ENCODE measurements at places on chromosomes 2 and 18.

GRCh38 chr2:130884503-130884902 lies 47.8 kb downstream of the ARHGEF4 start:
- DNase-seq = no peak

- no peak for DNase-seq
These were observed 51.6 kb upstream of the ACTR3 start for GRCh38 chr2:113838277-113838676.

DNA sequence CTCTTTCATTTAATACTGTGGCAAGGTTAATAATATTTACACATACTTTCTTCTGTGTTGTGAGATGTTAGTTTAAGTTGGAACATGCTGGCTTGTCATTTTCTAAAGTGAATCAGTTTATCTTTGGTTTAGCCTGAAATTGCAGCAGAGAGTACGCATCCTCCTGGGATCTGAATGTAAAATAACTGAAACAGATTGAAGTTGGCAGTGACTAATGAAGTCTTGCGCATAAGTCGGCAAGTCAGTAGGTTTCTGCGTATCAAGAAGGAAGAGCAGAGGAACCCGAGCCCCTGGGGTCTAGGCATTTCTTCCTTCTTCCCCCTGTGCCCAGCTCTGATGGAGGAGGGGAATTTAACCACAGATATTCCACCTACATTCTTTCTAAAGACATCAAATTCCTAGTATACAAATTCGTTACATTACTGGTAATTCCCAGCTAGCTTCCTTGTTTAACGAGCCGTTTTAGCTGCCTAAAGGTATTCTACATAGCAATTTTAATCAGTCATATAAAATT lies 392.1 kb upstream of the RAB12 start:
- DNase-seq = no peak

- no peak for DNase-seq
These were observed 73.9 kb downstream of the PIAS2 start for GRCh38 chr18:46843372-46843771.

DNA sequence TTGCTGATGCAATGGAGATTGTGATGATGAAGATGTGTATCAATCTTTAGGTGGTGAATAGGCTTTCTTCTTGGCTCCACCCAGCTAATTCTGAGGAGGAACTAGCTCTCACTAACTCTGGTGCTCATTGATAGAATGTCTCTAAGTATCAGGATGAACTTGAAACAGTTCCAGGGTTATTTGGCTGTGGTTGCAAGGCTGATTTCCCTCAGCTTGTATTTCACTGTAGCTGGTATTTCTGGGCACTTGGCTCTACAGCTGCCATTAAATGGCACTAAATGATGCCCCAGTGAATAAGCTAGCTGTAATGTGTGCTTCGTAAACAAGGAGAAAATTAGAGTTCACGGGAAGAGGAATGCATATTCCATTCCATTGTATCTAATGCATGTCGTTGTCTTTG lies 241.2 kb downstream of the RPIA start:
- DNase-seq = no peak

DNA sequence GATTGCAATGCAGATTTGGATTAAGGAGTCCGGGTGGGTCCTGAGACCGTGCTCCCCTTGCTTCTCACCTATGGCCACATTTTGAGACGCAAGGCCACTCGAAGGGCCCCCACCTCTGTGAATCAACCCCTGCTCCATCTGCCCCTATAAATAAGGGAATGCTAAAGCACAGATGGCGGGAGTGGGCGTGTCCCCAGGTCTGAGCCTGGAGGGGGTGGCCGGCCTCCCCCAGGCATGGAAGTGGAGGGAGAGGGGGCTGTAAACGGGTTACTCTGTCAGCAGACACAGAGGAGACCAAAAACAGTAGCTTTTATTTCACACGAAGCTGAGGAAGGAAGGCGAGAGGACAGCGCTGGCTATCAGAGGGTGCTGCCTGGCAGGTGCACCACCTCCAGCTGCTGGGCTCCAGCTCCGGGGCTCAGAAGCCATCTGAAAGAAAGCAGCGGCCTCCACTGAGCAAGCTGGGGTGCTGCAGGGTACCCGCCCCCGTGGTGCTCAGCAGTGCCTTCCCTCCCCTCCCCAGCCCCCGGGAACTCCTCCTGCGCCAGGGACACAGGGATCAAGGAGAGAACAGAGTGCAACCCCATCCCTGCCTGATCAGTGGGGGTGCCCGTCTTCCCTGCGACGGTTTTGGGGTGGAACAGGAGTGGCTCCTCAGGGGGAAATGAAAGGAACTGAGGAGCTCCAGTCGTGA lies 56.7 kb upstream of the RAB6C start:
- no peak for DNase-seq

DNA sequence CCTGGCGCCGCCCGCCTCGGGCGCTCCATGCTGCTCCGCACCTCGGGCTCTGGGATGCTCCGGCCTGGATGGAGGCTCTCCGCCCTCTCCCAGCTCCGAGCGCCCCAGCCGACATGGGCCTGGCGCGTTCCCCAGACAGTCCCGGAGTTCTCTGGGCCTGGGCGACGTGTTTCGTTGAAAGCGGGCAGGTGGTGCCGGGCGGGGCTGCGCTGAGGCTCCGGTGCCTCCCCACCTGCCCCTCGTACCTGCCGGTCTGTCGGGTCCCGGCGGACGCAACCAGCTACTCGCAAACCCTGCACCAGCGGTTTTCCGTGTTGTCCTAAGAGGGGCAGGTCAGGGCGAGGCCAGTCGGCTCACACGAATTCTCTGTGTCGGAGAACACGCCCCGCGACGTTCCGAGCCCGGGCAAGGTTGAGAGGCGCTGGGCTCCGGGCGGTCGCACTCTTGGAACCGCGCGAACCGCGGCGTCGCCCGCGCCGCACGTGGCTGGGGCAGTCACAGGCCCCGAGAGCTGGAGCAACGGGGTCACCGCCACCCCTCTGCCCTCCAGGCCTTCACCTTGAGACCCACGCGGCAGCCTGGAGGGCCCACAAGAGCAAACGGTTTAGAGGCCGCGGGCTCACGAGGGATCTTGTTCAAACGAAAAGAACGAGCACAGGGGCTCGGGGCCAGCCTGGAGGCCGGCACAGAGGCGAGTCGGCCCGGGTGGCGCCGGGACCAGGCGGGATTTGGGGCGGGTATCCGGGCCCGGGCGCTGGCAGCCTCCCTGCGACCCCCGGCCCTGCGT lies 4.2 kb upstream of the SIX2 start:
- DNase-seq = no peak

- DNase-seq = no peak
These were observed 11.2 kb downstream of the ANKAR start for GRCh38 chr2:189685540-189686229.

GRCh38 chr2:70498054-70498453 lies 55.6 kb downstream of the TGFA start:
- DNase-seq = no peak

DNA sequence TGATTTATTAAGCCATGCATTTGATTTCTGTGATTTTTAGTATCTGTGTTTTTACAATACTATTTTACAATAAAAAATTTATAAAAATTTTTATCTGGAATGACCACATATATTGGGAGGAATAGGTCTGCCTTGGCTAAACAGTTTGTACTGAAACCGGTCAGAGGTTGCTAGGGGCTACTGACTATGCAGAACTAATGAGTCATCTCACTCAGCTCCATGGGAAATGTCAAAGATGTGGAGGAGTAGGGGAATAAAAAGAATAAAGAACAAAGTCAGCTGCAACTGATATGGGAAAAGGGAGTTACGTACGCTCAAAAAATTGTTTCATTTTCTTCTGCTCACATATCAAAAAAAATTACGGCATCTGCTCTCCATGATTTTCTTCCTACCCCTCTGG lies 8.6 kb upstream of the TMEM163 start:
- DNase-seq = no peak

GRCh38 chr18:78977637-78978348 lies 1.8 kb upstream of the SALL3 start:
- DNase-seq = no peak

- no peak for DNase-seq
These were observed 72.2 kb downstream of the DSC3 start for GRCh38 chr18:30970196-30970816.

All from NK-92 treated with Interleukin-12 subunit alpha and Interleukin-12 subunit beta, amount 100 ng/mL, for 24 hours (cell line).